Glutamatergic neuron (in vitro differentiated cells): ENCODE measurements at places on chromosomes 3 and 15.

- no peak for DNase-seq
These were observed 59.4 kb downstream of the B3GNT5 start for GRCh38 chr3:183312433-183312832.

DNA sequence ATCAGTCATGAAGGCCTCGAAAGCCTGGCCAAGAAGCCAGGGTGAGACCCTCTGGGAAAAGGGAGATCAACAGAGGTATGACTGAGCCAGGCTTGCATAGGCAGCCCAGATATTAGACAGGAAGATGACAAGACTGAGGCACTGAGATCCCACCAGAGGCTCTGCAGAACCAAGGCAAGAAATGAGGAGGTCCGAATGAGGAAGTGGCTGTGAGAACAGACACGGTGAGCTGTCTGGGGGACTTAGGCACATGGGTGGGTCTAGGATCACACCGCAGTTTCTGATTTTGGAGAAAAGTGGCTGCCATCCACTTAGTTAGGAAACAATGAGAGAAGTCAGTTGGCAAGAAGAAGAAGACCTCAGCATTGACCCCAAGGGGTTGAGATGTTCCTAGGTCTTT is 31.5 kb upstream of the PRSS50 start:
- no peak for DNase-seq

- no peak for DNase-seq
These were observed 3.2 kb downstream of the AEN start for GRCh38 chr15:88624156-88624970.

- DNase-seq, result no peak
These were observed 274.5 kb downstream of the FEZF2 start for GRCh38 chr3:62098646-62099365.

DNA sequence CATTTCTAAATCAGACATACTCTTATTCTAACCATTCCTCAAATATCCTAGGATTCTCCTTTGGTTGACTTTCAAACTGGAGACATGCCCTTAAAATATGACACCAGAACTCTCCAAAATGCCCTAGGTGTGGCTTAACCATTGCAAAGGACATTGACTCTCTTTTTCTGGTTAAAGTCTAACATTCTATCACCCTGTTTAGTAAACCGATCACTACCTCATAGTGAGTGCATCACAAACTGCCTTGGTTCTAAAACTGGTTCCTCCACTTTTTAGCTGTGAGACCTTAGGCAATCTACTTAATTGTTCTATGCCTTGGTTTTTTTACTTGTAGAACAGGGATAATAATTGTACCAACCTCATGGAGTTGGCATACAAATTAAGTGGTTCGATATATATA is 224.3 kb downstream of the CDIN1 start:
- no peak for DNase-seq
